ENCODE measurements at places on chromosomes 2 and 18.
A peak's percentile ranks its signal among the peaks of the same experiment; 100 is the strongest.

GRCh38 chr2:25342372-25343186 lies 854 bp upstream of the DNMT3A start:
- DNase-seq: peak; percentile 35

GRCh38 chr2:31228717-31229116 lies 5.2 kb upstream of the EHD3 start:
- DNase-seq: no peak

DNA sequence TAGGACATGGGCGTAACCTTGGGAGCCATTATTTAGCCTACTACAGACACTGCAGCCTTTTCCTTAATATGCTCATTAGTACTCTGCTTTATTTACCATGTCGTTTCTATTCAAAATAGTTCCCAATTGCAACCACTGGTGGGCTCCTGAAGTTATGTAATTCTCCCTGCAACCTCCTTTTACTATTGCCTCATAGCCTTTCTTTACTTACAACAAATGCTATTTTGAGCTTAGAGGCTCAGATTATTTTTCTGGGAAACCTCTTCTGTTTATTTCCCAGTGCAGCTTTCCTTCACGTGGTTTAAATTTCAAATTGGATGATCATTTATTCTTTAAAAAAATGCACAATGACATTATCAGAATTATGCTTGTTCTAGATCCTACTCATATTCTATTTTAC lies 492.3 kb upstream of the TMEFF2 start:
- DNase-seq: no peak

DNA sequence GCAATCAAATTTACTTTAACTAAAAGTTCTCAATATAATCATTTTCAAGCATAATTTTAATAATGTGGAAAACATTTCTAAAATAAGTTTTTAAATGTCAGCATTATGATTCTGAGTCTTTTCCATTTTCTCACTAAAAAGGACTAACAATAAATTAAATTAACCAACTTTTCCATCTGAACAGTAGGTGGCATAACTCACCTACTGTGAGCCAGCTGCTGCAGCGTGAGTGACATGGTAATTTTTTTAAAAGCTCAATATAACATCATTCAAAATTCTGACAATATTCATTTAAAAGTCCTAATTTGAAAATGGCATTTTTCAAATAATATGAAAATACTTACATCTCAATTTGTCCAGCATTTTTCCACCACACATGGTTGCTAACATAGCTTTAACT lies 66.5 kb downstream of the DTNB start:
- no peak for DNase-seq

DNA sequence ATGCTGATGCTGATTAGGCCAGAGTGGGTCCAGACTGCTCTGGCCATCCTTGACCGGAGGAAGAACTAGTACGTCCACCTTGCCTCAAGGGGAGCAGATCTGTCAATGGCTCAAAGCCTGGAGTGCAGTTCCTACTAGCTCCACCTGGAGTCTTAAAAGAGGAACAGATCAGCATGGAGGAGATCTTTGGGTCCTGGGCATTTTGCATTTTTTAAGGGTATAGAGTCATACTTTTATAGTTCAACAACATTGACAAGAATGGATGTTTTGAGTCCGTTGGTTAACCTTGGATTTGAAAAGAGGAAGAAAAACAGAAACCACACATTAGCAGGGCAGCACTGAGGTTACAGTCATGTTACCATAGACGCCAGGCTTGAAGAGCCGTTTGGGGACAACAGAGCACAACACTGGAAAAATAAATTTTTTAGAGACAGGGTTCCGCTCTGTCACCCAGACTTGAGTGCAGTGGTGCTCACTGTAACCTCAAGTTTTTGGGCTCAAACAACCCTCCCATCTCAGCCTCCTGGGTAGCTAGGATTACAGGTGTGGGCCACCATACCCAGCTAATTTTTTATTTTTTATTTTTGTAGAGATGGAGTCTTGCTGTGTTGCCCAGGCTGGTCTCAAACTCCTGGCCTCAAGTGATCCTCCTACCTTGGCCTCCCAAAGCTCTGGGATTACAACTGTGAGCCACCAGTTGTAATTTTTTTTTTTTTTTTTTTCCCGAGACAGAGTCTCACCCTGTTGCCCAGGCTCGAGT lies 78.5 kb downstream of the PRKCE start:
- DNase-seq: no peak
